ENCODE measurements at places on chromosomes 16 and 17.
A peak's percentile ranks its signal among the peaks of the same experiment; 100 is the strongest.

- DNase-seq = no peak
Measured at GRCh38 chr16:17529982-17530760, 59.4 kb upstream of the XYLT1 start.

- DNase-seq = peak; percentile 80
Measured at GRCh38 chr17:45413498-45413923, 19.2 kb downstream of the ARHGAP27 start.

DNA sequence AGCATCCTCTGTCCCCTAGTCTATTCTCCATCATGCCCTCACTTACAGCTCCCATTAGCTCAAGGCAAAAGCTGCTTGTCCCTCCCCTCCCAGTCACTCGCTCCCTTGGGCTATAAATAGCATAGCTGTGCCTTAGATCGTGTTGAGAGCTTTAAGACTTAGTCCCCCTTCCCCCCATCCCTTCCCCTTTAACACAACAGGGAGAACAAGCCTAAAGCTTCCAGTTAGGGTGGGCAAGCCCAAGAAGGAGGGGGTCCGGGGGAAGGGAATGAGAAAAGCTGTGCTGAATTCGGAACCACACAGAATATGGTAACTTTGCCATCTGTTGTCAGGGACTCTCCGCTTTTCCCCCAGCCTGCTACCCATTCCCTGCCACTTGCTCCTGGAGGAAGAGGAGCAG lies 4.9 kb upstream of the HIGD1B start:
- no peak for DNase-seq

DNA sequence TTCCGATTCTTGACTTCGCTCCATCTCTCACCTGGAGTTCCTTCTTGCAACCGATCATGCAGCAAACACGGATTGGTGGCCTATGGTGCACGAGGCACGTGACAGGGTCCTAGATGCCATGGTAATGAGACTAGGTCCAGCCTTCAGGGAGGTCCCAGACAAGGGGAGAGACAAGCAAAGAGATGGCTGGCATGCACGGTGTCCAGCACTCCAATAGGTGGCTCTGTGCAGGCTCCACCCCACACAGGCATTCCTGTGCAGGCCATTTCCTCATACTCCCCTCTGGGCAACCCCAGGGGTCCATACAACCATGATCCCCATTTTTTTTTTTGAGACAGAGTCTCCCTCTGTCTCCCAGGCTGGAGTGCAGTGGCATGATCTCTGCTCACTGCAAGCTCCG lies 31.3 kb downstream of the WNT9B start:
- DNase-seq = no peak

- DNase-seq = no peak
Measured at GRCh38 chr16:64089697-64090096, 1032.2 kb downstream of the CDH11 start.

Measured in Right ventricle myocardium superior (tissue), 1 donor.